Skeletal muscle cell (primary cell): ENCODE measurements at places on chromosomes 7 and 10.

GRCh38 chr7:114765331-114766040 is 156.4 kb upstream of the MDFIC start:
- no peak for DNase-seq

DNA sequence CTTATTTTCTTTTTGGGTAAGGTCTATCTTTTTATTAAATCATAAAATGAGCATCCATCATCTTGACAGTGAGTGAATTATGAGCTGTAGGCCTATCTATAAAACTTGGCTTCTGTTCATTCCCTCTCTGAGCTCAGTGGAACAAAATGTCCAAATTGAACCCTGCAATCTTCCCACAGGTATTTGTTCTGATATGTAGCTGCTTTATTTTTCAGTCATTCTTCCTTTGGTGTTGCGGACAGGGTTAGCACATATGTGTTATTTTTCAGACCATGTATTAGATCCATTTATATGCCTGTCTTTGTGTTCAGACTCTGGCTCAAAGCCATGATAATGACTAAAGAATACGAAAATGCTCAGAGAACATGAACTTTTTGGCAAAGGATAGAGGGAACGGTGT is 201.6 kb upstream of the KIAA1217 start:
- DNase-seq: no peak

- DNase-seq: no peak
Observed at GRCh38 chr7:77657427-77658224, 38.6 kb upstream of the RSBN1L start.

DNA sequence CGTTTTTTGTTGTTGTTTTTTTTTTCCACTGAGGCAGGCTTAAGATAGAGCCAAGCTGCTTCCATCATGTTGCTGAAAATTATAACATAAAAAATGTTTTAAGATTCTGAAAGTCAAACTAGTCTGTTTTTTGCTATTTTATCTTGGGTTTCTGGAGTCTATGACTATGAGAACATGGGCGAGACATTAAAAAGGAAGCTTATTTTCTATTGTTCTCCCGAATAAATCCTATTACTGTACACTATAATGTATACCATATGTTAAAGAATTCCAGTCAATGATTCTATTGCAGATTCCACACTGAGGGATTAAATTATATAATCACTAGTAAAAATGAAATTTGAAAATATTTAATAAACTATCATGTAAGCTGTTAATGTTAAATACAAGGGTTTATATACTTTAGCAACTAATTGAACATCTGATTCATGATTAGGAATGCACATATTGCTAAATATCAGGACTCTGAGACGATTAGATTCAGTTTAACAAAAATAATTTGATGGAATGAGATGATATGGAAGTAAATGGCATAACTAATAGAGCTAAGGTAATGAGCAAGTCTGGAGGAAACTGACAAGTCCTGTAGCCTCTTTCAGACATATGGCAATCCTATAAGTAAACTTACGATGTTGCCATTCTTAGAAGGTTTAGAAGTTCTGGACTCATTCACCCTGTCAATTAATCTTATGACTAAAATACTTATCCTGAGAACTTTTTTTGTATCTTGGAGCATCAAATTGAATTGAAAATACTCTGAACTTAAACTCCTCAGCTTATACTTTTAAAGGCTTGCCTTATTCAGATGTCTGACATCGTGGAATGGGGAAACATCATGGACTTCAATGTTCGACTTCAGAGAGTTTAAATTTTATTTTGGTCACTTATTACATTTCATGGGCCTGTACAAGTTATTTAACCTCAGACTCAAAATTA is 294.8 kb upstream of the DGKB start:
- DNase-seq: no peak

- DNase-seq: no peak
Observed at GRCh38 chr7:108033776-108034497, 31.0 kb upstream of the LAMB1 start.

- no peak for DNase-seq
Observed at GRCh38 chr10:51861731-51862130, 162.3 kb upstream of the CSTF2T start.
